HFF-Myc (cell line): ENCODE measurements at places on chromosomes 16 and 17.

GRCh38 chr17:51540151-51540550 lies 279.8 kb downstream of the UTP18 start:
- DNase-seq = no peak

DNA sequence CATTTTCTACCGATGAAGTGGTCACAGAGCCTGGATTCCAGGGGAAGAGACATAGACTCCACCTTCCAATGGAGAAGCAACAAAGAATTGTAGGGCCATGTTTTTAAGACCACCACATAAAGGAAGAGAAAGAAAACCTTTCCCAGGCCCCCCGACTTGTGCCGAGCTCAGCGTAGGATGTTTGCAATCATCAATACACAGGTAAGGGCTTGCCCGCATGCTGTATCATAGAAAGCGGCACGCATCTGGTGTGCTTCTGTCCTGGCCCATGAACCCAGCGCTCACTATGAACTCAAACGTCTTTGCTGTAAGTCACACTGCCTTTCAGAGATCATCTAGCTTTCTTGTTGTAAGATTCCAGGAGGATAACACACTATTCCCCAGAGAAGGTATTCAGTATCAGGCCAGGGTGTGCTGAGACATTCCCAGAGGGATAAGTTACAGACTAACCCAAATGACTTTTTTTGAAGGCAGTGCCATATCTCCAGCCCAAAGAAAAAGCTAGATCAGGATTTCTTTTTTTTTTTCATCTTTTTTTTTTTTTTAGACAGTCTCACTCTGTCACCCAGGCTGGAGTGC lies 79.5 kb upstream of the RPL38 start:
- DNase-seq = no peak

- DNase-seq = no peak
Measured at GRCh38 chr17:63665527-63666214, 34.3 kb downstream of the LIMD2 start.

- DNase-seq = no peak
Measured at GRCh38 chr16:89765292-89765830, 44.0 kb downstream of the ZNF276 start.

DNA sequence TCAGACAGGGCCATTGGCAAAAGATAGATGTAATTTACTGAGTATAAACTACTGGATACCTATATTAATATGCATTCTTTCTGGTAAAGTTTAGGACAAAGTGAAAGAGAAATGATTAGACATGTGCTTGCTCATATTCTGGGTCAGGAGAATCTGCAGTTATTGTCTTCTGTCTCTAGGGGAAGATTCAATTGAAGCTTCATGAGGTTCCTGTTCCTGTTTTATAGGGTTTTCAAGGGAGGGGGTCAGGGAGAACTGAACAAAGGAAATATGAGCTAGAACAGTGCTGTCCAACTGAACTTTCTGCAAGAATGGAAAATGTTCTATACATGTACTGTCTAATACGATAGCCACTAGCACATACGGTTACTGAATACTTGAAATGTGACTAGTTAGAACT lies 59.3 kb upstream of the CORO6 start:
- DNase-seq = no peak
